GDM1 (cell line): ENCODE measurements at places on chromosomes 3 and 15.

- no peak for DNase-seq
These were observed 4.3 kb downstream of the ONECUT1 start for GRCh38 chr15:52785672-52786406.

GRCh38 chr3:54535619-54536018, 392.2 kb downstream of the LRTM1 start:
- DNase-seq, result no peak

GRCh38 chr3:173397161-173398110, at the start of gene NLGN1:
Gene NLGN1, plus strand, starts transcription at chr3:173397744.
- DNase-seq, result no peak

DNA sequence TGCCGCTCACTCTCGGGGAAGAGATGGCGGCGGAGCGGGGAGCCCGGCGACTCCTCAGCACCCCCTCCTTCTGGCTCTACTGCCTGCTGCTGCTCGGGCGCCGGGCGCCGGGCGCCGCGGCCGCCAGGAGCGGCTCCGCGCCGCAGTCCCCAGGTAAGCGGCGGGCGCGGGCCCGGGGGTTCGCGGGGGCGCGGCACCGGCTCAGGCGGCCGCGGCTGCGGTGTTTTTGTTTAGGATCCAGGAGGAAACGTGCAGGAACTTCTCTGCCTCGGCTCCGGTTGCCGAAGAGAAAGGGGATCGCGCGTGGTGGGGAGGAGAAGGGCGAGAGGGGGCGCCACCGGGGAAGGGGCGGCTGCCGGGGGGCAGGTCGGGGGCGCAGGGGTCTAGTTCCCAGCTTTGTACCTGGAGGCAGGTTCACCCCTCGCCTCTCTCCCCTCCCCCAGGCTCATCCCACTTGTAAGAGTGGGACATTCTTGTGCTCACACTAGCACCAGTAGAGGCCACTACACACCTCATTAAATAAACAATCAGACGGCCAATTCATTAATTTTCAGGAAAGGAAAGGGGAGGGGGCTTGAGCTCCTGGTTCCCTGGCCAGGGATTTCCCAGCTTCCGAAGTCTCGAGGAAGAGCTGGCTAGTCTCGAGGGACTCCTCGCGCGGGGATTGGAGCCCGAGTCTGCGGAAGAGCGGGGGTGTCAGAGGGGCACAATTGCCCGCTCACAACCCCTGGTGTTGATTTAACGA, 562 bp downstream of the NEO1 start:
- DNase-seq, result no peak

DNA sequence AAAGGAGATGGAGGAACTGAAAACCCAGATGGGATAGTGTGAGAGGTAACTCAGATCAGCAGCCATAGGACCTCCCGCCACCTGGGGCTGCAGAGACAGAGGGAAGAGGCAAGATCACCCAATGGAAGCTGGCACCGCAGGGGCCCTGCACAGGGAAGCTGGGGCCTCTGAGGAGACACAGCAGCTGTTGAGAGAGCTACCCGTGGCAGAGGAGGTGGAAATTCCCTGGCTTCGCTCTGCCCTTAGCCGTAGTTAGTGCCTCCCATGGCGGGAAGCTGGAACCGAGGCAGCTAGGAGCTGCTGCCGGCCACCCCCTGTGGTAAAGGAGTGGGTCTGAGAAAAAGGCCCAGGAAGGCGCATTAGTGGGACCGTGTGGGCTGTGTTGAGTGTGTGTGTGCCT, 18.0 kb upstream of the PLXNA1 start:
- no peak for DNase-seq

DNA sequence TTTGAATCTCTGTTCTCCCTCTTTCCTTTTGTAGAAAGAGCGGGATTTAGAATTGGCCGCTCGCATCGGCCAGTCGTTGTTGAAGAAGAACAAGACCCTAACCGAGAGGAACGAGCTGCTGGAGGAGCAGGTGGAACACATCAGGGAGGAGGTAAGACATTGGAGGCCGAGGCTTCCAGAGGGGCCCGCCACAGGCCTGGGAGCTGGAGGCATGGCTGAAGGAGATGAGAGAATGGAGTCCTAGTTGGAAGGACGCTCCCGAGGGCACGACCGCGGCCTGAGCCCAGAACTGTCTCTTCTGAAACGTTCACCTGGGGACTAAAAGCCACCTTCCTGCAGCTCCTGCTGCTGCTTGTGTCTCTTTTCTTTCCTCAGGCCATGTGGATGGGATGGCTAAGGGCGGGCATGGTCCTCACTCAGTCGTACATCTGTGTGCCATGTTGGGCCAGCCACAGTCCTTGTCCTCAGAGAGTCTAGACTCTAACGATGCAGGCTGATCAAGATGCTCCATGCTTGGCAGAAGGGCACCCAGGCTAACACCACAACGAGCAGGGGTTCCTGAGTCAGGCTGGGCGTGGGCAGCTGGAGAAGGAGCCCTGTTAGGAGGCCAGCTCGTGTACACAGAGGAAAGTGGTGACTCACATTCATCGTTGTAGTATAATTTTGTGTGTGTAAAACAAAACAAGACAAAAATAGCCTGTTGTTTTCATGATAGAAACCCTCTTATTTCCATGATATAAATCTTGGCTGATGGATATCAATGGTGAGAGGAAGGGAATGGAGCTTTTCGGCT, 81.1 kb downstream of the CCK start:
- DNase-seq, result no peak

DNA sequence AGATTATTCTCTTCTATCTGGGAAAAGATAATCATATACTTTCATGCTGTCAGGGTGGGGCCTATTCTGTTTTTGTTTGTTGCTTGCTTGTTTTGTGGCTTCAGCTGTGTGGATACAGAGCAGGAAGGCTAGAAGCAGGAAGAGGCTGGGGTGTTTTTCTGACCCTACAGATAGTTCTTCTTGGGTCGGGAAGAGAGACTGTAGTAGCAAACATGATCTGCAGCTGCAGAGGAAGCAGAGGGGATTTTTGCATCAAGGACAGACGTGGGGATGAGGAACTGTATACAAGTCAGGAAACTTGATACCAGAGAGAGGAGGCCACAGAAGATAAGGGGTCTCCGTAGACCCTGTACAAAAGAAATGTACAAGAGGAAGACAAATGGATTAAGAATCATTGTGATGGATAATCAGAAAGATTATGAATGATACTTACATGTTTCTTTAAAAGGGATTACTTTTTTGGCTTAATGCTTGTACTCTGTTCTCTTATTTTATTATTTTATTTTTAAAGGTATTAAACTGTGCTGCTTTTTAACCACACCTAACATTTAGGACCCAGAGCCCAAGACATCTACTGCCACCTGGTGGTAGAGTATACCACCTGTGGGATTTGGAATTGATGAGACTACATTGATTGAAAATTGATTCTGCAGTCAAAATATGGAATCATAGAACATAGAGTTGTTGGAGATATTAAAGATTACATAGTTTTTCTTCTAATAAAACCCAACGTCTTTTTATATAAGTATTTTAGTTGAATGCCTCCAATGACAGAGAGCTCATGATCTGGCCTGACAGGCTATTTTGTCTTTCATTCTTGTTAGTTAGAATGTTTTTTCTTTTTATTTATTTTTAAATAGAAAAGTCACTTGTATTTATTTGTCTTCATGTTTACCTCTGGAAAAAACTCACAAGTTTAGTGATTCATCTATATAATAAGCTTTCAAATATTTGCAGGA, 87.3 kb upstream of the ROPN1 start:
- no peak for DNase-seq

GRCh38 chr3:481680-482079, 285.1 kb downstream of the CHL1 start:
- DNase-seq, result no peak

DNA sequence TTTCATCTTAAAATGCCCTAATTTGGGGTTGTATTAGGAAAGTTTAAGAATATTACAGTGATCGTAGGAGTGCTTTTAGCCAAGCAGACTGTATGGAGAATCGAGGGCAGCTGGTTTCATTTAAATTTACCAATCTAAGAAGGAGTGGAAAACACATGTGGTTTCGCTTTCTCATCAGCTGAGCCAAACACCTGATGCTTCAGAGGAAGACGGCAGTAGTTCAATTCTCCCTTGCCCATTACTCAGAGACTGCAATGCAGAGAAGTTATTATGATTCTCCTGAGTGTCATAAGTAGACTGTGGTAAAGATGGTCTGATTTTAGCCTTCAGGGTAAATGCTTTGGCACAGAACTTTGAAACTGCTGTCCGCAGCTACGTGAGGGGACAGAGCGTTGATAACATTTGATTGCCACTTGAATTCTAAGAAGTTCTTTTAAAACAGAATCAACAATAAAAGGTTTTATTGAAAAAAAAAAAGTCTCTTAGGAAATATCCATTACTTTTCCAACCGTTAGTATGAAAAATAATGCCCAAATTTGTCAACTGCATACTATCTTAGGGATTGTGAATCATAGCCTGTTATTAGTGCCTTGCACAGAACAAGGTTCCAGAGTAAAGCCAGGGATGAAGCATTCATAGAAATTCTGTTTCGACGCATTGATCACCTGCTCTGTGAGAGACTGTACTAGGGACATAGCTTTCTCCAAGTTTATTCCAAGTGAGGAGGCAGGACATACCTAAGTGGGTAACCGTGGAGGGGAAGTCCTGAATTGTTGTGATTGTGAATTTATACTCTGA, 25.6 kb downstream of the LYSMD4 start:
- DNase-seq, result no peak

DNA sequence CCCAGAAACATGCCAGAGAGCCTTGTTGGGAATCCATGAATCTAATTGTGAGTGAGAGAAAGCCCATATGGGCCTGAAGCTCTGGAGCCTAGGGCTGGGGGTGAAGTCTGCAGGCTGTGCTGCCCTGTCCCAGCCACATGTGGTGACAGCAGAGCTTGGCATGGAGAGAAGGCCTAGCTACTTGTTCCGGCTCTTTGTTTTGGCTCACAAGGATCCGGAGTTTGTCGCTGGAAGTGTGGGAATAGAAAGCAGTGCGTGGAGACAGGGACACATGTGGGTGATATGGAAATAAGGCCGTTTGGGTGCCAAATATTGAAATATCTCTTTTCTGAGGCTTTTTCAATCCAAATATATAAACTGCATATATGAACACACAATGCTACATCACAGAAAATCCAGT, 78.2 kb downstream of the CLSTN2 start:
- no peak for DNase-seq

GRCh38 chr3:134885877-134886621, 91.0 kb downstream of the EPHB1 start:
- peak; percentile 46 for DNase-seq

DNA sequence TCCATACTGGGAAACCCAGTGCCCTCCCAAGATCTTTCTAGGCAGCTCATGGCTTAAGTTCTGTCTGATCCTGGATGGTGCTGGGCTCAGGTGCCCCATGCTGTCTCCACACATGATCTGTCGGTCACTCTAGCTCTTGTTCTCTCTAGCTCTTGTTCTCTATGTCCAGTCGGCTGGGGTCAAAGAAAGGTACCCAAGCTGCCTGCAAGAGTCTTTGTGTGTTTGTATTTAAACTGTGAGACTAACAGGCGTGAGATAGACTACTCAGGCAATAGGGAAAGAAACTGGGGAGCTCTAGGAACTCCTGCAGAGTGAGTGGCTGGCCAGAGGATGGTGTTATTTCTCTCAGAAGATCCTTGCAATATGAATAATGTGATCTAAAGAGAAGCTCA, 40.2 kb downstream of the GPR156 start:
- DNase-seq, result no peak

DNA sequence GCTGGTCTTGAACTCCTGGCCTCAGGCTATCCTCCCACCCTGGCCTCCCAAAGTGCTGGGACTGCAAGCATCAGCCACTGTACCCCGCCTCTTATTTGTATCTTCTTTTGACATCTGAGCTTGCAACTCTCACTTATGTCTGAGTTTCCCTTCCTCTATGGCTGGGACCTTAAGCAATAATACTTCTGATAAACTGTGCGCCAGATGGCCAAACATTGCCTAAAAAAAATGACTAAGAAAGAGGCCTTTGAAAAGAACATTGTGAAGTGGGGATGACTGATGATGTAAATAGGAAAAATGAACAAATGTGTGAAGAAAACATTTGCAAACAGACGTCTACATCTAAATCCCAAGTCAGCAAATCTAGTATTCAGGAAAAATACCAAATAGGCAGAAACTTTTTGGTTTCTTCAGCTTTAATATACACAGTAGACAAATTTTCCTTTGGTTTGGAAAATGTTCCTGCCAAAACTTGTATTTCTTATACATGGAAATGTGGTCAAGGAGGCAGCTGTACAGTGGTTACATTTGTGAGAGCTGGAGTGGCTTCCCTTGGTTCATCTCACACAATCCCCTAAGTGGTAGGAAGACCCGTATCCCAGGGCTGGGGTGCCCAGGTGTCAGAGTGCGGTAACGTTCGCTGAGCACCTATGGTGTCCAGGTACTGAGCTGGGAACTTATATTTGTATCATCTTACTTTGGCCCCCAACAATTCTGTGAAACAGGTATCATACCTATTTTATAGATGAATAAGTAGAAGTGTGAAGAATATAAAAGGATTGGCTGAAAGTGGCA, 11.6 kb upstream of the TFRC start:
- DNase-seq, result no peak

GRCh38 chr3:55521064-55521737, 34.1 kb upstream of the WNT5A start:
- no peak for DNase-seq

DNA sequence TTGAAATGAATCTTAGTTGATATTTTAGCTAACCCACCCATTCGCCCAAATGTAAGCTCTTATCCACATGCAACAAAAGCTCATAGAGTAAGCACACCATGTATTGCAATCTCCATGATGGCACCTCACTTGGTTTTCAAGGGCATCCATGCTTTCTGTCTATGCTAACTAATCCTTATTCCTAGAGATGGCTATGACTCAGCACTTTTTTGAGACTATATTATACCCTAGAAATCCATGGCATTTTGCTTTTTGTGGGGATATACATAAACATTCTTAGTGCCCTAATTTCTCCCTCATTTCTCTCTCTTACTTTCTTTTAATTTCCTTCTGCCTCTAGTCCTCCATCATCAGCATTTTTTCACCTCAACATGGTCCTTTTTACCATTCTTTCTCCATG, 168.5 kb upstream of the STT3B start:
- DNase-seq, result no peak

GRCh38 chr3:61847784-61848462, 286.6 kb downstream of the PTPRG start:
- DNase-seq, result no peak

DNA sequence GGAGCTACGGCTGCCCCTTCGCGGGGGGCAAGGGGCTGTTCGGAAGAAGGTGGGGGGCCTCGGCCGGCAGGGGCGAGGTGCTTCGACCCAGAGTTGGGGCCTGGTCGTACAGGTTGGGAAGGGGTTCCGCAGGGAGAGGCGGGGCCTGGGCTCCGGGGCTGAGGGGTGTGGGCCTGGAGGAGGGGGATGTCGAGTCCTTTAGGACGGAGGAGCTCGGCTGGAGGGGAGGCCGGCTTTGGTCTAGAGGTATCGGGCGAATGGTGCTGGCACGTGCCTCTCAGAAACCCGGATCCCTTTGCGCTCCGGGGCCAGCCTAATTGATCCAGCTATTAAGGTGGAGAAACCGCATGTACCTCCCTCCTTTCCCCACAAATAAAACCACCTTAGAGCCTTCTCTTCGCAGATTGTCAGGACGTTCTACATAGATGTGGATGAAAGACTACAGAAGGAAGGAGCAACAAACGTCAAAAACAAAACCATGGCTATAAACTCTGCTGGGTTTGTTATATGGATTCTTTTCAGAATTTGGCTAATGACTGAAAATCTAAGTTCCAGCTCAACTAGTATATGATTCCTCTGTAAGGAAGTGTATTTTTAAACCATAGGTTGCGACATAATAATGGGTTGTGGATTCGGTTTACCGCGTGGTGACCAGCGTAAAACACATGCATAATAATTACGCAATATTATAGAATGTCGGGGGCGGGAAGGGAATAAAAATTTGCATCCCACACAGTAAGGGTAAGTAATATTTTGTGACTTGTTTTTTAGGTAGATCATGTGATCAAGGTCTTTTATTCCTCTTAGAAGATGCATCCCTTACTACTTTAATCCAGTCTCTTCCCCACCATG, 644 bp upstream of the NGLY1 start:
- DNase-seq, result peak; percentile 72

- no peak for DNase-seq
These were observed 2.9 kb downstream of the SLC22A13 start for GRCh38 chr3:38268522-38268921.
